ENCODE measurements at places on chromosomes 1 and 21.
A peak's percentile ranks its signal among the peaks of the same experiment; 100 is the strongest.

GRCh38 chr21:38280454-38280853, 23.7 kb downstream of the KCNJ15 start:
- no peak for DNase-seq

- no peak for DNase-seq
Observed at GRCh38 chr1:241592273-241592958, 47.8 kb downstream of the CHML start.

DNA sequence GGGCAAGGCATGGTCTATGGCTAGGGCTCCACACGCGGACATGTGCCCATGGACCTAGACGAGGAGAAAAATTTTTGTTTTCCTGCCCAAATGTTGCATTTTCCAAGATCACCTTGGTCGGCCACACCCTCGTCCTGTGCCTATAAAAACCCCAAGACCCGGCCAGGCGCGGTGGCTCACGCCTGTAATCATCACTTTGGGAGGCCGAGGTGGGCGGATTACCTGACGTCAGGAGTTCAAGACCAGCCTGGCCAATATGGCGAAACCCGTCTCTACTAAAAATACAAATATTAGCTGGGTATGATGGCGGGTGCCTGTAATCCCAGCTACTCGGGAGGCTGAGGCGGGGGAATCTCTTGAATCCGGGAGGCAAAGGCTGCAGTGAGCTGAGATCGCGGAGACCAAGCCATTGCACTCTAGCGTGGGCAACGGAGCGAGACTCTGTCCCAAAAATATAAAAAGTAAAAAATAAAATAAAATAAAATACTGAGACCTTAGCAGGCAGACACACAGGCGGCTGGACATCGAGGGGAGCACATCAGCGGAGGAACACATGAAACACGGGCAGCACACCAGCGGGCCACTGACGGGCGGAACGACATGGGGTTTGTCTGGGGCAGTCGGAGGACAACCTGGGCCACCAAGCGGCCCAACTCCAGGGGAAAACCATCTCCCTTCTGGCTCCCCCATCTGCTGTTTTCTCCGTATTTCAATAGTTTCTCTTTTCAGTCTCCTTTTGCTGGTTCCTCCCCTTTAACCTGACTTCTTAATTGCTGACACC, 60.7 kb upstream of the TBX15 start:
- DNase-seq: no peak

DNA sequence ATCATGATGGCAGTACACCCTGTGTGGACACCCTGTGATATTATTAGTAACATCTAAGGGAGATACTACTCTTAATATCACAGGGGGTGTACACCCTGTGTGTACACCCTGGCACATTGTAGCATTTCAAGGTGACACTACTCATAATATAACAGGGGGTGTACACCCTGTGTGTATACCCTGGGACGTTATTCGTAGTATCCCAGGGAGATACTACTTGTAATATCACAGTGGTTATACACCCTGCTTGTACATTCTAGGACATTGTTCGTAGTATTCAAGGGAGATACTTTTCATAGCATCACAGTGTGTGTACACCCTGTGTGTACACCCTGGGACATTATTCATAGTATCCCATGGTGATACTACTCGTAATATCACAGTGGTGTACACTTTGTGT, 67.4 kb upstream of the CNIH3 start:
- no peak for DNase-seq

DNA sequence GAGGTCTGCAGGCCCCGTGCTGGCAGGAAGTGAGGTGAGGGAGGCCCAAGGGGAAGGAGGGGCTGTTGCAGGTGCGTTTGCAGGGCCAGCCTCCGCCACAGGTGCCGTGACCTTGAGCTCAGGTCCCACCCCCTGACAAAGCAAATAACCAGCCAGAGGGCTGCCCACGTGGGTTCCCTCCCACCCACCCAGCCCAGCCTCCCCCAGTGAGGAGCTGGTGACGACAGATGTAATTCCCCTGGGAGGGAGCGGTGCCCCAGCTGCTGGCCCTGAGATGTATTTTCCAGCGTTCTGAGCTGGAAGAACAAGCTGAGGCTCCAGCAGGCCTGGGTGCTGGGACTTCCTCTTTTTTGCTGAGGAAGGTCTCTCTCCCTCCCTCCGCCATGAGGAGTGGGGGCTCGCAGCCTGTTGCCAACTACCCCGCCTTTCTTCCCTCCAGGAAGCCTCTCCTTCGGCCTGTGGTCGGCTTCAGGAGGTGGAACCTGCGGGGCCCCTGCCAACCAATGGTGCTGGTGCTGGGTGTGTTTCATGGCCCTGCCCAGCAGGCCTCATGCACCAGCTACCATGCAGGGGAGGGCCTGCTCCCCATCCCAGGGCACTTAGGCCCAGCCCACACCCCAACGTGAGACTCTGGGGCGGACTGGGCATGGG, 153.2 kb downstream of the PRDM16 start:
- peak; percentile 75 for DNase-seq
